ENCODE measurements at places on chromosomes 2 and 18.

GRCh38 chr18:14104201-14104600 is 28.0 kb downstream of the ZNF519 start:
- no peak for DNase-seq

DNA sequence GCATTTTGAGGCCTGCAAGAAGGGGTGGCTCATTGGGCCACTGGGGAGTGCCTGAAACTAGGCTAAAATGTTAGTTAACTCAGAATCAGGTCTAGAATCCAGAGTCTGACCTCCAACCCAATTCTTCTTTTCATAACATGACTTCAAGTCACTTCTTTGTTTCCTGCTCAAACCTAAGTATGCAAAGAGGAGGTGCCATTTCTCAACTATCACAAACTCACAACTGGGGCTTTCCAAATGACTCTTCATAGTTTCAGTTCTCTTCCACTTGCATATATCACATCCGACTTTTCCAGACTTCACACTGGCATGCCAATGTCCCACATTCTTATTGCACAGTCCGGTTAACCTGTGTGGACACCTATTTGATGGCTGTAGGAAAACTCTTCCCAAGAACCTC is 211.6 kb downstream of the TCF4 start:
- peak; percentile 30 for DNase-seq

DNA sequence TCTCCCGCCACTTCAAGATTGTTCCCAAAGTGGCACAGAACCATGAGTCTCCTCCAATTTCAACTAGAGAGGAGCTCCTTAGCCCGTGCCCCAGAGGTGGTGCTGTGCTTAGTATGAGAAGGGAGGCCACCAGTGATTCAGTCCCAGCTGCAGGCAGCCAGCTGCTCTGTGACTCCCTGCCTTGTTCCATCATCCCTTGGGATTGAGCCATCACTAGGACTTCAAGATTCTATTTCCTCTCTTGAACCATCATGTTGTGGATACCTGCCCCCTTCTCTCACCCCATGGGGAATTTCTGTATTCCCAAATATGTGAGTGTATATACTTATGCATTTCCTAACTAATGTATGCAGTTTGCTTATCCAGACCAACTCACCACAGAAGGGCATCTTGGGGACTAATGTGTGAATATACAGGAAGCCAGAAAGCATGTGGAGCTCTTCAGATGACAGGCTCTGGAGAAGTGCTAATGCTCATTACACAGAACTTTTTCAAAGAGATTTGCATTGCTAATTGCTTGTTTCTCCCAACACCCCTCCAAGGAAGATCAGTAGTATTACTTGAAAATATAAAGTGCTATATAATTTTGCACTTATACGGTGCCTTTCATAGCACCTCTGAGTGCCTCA is 111.0 kb upstream of the MAP3K20 start:
- DNase-seq = no peak

GRCh38 chr2:181904022-181904632 is 12.6 kb downstream of the ITPRID2 start:
- peak; percentile 58 for DNase-seq

DNA sequence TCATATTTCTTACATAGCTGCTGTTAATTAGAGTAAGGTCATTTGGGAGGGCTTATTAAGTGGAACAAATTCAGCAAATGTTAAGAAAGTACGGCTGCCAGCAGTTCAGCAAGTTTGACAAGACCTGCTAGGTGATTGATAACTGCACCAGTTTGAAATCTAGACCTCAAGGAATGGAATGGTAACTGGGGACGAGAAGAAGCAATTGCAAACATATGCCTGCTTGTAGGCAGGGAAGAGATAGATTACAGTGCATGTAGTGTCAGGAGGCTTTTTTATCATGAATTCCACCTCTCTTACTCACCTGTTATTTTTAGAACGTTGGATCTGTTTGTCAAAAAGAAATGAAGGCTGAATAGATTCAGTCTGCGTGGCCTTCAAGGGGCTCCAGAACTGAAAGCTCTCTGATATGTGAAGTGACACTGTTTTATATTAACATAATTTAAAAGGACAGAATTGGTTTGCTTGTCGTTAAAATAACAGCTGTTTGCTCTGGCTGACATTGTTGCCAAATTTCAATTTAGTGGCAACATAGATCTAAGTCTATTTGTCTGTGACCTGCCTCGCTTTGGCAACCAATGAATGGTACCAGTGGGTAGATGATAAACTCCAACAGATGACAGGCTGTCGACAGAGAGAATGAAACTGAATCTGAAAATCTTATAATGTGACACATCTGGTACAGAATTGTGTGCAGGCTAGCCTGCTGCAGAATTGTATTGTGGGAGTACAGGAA is 199.3 kb downstream of the ZNF407 start:
- DNase-seq = peak; percentile 49

- no peak for DNase-seq
These were observed 58.2 kb upstream of the ITGA4 start for GRCh38 chr2:181399027-181399426.

Measured in pons (tissue), 1 donor.